ENCODE measurements at places on chromosomes 2 and 18.

GRCh38 chr2:205561441-205561840, 120.9 kb upstream of the NRP2 start:
- ATAC-seq: no peak

- ATAC-seq: peak; percentile 86
These were observed 202.1 kb upstream of the HS6ST1 start for GRCh38 chr2:128520791-128521190.

GRCh38 chr18:58908006-58908405, 43.3 kb downstream of the ZNF532 start:
- no peak for ATAC-seq

- ATAC-seq: no peak
These were observed 97.4 kb downstream of the MCFD2 start for GRCh38 chr2:46818141-46818621.

DNA sequence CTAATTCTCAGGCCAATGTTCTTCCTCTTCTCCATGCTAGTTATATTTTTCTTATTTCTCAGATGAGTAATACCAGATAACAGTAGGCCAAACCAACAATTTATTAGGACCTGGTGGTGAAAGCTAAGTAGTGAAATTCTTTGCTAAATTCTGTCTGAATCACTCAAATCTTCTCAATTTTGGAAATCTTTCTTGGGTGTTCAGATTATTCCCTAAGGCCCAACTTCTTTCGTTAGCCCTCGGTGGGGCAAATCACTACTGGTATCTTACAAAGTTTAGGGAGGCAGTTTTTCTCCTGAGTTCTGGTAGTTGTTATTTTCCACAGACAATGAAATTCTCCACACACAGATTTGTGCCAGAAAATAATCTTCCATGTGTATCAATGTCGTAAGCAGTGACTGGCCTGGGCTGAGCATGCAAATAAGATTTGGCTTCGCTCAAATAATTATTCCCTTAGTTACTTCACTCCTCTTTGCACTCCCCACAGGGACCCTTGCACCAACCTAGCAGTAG, 443.5 kb upstream of the SLC14A2 start:
- ATAC-seq: no peak

DNA sequence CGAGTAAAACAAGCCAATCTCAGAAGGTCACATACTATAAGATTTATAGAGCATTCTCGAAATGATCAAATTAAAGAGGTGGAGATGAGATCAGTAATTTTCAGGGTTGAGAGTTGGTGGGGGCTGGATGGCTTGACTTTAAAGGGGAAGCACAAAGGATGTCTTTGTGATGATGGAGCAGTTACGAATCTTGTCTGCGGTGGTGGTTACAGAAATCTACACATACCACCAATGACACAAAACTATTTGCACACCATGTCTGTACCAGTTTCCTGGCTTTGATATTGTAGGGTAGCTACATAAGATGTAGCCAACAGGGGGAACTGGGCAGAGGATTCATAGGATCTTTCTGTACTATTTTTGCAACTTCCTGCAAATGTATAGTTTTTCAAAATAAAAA, 190.6 kb upstream of the SMIM21 start:
- ATAC-seq: no peak

- ATAC-seq: peak; percentile 77
These were observed 99.8 kb downstream of the SEPTIN10 start for GRCh38 chr2:109513749-109514588.

DNA sequence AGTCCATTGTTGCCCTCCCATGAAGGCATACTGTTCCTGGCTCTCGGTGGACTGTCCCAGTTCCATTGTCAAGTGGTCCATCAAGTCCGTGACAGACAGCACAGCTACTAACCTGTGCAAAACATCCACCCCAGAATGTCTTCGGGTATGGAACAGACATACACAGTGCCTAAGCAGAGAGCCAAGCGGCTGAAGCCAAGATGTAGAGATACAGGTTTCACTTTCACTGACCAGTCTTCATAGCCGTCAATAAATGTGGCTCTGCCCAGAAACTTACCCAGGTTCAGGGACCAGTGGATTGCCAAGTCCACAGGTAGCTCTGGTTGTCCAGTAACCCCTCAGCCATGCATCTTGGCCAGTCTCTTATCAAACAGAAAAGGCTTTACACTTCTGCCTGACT, 10.7 kb upstream of the PAPOLG start:
- no peak for ATAC-seq

DNA sequence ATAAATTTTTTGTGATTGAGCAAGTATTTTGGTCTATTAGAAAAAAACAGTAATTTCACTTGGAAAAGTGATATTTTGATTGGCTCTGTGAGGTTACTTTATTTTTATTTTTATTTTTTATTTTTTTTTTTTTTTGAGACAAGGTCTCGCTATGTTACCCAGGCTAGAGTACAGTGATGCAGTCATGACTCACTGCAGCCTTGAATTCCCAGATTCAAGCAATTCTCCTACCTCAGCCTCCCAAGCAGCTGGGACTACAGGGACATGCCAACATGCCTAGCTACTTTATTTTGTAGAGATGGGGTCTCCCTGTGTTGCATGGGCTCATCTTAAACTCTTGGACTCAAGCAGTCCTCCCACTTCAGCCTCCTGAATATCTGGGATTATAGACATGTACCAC, 60.9 kb upstream of the MGAT5 start:
- no peak for ATAC-seq

- no peak for ATAC-seq
These were observed 20.6 kb downstream of the EFEMP1 start for GRCh38 chr2:55902971-55903370.

DNA sequence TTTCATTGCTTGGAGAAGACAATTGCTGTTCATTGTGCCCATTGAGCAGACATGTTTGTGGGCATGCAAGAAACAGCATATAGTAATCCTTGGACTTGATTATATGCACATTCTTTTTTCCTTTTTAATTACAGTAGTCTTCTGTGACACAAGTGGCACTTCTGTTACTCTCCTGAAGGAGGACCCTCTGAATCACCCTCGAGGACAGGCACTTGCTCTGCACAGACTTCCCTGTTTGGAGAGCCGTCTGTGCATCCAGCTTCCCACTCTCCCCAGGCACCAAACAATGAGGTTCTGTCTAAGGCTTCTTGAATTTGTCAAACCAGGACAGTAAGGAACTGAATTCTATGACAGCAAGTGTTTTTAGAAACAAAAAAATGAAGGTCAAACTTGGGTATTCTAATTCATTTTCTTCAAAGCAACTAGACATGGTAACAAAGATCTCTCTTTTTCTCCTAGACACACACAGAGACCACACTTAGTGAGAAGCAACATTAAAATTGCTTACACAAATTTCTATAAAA, 844.6 kb upstream of the ID2 start:
- ATAC-seq: no peak

- ATAC-seq: no peak
These were observed 391.0 kb downstream of the CDH2 start for GRCh38 chr18:27785815-27786471.

DNA sequence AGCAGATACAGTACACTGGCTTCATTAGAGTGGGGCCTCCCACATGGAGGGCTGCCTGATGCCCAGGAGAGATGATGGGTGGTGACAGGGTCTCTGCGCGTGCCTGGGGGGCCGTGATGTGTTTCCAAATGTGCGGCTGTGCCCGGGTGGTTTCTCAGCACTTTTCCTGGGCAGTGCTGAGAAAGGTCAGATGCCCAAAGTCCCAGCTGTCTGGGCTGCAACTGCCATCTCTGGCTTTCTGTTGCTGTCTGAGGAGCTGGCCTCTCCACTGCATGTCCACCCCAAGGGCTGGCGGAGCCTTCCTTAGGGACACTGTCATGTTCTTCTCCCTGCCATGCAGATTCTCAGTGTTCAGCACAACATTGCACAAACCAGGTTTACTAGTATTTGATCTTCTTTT, 62.7 kb upstream of the NFATC1 start:
- no peak for ATAC-seq

DNA sequence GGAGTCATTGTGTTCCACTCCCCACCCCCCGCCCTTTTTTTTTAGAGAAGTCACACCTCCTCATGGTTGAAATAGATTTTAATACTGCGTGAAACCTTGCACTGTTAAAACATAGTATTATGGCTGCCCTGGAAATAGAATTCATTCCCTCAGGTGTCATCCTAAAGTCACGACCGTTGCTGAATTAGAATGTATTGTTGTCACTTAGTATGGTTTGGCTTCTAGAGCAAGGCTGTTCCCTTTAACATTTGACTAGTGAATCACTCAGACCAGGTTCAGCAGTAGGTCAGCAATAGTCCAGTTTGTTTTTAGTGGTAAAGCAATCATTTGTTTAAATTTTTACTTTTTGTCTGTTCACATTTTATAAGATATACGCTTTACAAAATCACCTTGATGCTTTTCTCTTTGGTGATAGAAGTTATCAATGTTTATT, 1.2 kb downstream of the BABAM2 start:
- no peak for ATAC-seq

DNA sequence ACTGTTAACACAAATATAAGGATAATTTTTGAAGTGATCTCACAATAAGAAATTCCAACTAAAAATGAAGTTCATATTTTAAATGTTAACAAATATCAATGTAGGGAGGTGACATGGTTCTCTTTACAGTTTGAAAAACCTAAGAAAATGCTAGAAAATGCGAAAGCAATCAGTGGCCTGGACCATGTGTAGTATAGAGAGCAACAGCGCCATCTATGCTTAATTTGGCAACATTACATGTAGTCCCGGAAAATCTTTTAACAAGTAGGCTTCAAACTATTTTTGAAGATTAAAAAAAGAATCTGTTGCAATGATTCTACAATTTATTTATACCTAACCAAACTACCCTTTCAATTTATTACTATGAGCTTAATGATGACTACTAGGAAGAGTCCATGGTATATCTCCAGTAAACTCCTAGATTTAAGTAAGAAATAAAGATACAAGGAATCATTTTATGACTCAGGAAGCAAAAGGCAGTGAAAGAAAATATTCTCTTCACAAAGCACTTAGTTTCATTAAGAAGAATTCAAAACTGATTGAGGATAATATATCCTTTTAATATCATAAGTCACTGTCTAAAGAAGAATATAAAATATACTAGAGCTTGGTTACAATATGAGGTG, 33.3 kb downstream of the NDUFA10 start:
- peak; percentile 39 for ATAC-seq

GRCh38 chr2:191189112-191189635, 38.4 kb upstream of the STAT4 start:
- peak; percentile 4 for ATAC-seq

DNA sequence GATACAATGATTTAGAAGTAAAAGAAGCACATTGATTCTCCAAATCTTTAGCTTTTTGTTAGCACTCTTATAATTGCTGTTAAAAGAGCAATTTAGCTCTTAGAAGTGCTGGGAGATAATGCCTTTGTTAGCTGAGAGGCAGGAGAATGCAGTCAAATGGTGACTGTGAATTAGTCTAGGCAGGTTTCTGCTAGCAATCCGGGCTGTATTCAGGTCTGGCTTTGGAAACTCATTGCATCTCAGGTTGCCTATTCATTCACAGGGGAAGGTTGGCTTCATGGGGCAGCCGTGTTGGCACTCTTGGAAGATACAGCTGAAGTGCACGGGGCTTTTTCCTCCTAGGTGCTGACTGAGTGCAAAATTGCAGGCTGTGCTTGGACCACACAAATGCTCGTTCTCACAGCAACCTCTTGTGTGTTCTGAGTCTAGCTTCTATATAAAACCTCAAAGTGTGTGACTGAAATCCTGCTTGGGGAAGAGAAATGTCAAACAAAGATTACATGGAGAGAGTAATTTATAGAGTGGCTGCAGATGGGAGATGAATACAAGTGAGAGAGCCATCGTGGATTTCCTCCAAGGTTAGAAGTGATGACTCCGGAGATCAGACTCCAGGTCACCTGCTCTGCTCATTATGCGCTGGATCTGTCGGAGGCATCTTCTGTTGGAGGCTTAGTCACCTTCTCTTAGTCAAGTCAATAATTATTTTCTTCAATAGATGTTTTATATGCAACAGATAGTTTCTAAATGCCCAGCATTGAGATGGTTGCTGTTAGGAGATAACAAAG, 167.8 kb downstream of the PMAIP1 start:
- no peak for ATAC-seq

DNA sequence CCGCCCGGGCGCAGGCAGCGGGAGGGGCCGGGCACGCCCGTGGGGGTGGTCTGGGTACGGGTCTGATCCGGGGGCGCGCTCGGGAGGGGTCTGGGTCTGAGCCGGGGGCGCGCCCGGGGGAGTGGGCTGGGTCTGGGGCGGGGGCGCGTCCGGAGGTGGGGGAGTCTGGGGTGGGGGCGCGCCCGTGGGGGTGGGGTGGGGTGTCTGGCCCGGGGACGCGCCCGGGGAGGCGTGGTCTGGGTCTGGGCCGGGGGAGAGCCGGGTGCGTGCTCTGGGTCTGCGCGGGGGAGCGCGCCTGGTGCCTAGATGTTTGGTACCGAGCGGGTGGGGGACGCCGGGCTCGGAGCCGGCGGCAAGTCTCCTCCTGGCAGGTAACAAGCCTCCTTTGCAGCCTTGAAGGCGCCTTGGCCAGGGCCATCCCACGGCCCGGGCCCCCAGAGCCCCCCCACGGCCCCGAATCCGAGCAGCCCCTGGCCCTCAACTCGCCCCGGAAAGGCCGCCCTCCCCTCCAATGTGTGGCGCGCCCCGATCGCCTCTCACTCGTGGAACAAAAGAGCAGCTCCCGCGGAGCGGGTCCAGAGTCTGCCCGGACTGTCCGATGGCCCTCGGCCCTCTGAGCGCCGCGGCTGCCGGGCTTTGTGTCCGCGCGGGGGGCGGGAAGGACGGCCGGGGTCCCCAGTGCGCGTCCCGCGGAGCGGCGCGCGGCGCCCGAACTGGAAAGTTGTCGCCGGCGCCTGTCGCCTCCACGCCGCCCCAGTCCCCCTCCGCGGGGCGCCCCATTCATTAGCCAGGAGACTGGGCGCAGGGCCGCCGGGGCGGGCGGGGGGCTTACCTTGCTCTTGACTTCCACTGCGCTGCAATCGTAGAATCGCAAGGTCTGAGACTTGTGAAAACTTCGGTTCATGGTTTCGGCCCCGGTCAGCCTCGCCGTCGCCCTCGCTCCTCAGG, 595 bp downstream of the PARD6G start:
- ATAC-seq: peak; percentile 34

DNA sequence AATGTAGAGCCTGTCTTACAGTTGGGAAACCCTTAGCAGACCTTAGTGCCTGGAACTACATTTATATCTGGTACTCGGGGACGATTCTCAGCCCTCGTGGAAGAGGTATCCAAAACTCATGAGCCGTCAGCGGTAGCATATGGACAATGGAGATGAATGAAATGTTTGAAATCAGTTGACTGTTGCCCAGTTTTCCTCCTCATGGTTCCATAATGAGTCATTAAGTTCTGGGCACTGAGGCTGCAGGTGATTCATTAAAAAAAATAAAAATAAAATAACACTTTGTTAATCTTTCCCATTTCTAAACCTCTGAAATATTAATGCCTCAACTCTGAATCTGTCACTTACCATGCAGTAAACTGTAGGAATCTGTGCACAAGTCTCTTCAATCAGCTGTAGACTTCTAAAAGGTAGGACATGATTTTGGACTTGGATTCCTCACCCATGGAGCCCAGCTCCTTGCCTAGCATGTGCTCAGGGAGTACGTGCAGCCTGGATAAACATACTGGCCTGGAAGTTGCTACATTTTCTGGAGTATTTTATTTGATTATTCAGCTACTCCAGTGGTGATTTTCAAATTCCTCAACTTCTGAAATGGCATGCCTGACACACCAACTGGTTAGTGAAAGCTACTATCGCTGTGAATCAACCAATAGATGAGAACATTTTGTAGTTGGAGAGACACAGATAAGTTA, 979.2 kb downstream of the CNTNAP5 start:
- no peak for ATAC-seq

- no peak for ATAC-seq
These were observed 24.2 kb downstream of the ICOS start for GRCh38 chr2:203960811-203961210.

Measured in activated T-helper 17 cell treated with anti-CD3 and anti-CD28 coated beads, Interleukin-2, amount 50 U/mL, for 72 hours (primary cell).